ENCODE measurements at places on chromosomes 12 and 14. TPM values are rescaled to one million over a fixed set of nuclear protein-coding genes. Genes with fewer than 3 reads are reported as not detected.

The PLBD2 gene
- total RNA-seq, result 21.5 TPM

The MGP gene
- 6.1 TPM for total RNA-seq

The TAS2R42 gene
- not detected for total RNA-seq

The KRT72 gene
- total RNA-seq, result not detected

The ASPG gene
- total RNA-seq, result 112 TPM

The STYK1 gene
- 0.08 TPM for total RNA-seq

The EFS gene
- total RNA-seq, result 0.67 TPM

The RPGRIP1 gene
- total RNA-seq, result 0.42 TPM

The LMNTD1 gene
- total RNA-seq, result not detected

The MYBPC1 gene
- under 0.01 TPM for total RNA-seq

The AICDA gene
- 0.28 TPM for total RNA-seq

The GPR137C gene
- 0.25 TPM for total RNA-seq

The SMIM41 gene
- total RNA-seq, result not detected

The TAS2R13 gene
- total RNA-seq, result 6.2 TPM

The BIN2 gene
- 6.0 TPM for total RNA-seq

The DYRK4 gene
- total RNA-seq, result 12.0 TPM

The RGS6 gene
- total RNA-seq, result 0.17 TPM

The B4GALNT3 gene
- total RNA-seq, result 0.25 TPM

The TSHR gene
- total RNA-seq, result 0.08 TPM

The ITGB7 gene
- total RNA-seq, result 1.8 TPM

The CCDC196 gene
- 5.4 TPM for total RNA-seq

The ALDH2 gene
- 93.1 TPM for total RNA-seq

The EEF1AKMT3 gene
- 6.4 TPM for total RNA-seq

The NUAK1 gene
- total RNA-seq, result 9.3 TPM

The CNTN1 gene
- total RNA-seq, result 1.2 TPM

The KLRD1 gene
- 1.1 TPM for total RNA-seq

The MYH6 gene
- total RNA-seq, result 0.05 TPM

The SLCO1B1 gene
- 170 TPM for total RNA-seq

The CYP27B1 gene
- total RNA-seq, result 0.05 TPM

The SIX6 gene
- total RNA-seq, result not detected

The TTC9 gene
- total RNA-seq, result 0.59 TPM

The RHOJ gene
- total RNA-seq, result 1.0 TPM

The PCED1B gene
- 0.51 TPM for total RNA-seq

The MORN3 gene
- total RNA-seq, result 0.08 TPM

The OR4K5 gene
- total RNA-seq, result not detected

Data from liver (tissue), 10 donors.